NCI-H1930 (cell line): ENCODE measurements at places on chromosomes 16 and 17.

DNA sequence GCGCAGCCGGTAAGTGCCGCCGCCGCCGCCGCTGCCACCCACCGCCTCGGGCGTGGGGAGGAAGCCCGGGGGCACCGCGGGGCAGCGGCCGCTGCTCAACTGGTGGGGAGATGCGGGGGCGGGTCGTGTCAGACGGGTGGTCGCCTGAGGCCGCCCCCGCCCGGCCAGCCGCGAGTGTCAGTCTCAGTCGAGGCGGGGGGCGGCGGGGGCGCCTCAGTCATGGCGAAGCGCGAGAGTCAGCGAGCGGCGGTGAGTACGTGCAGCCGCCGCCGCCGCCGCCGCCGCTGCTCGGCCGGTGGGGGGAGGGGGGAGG lies 76.2 kb downstream of the CHD9 start:
- DNase-seq: no peak

DNA sequence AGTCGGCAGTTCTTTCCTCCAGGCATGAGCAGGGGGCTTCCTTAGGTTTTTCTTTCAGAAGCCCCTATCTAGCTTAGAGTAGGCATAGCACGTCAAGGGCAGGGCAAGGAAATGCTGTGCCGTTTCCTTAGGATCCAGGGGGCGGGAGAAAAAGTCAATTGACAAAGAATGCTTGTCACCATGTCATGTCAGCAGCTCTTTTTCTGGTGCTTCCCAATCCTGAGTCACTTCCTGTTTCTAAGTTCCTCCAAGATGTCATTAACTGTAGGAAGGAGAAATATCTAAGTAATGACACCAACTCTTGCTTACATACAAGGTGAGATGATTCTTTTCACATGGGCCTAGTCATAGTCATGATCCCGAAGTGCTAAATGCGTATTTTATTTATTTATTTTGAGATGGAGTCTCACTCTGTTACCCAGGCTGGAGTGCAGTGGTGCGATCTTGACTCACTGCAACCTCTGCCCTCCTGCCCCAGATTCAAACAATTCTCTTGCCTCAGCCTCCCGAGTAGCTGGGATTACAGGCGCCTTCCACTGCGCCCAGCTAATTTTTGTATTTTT lies 35.2 kb downstream of the GJC1 start:
- no peak for DNase-seq

GRCh38 chr16:15553313-15554088 lies 89.5 kb downstream of the MARF1 start:
- DNase-seq: no peak

GRCh38 chr17:27631897-27632725 lies 1.1 kb downstream of the LGALS9 start:
- no peak for DNase-seq

GRCh38 chr16:68980695-68981315 lies 124.6 kb upstream of the HAS3 start:
- no peak for DNase-seq

DNA sequence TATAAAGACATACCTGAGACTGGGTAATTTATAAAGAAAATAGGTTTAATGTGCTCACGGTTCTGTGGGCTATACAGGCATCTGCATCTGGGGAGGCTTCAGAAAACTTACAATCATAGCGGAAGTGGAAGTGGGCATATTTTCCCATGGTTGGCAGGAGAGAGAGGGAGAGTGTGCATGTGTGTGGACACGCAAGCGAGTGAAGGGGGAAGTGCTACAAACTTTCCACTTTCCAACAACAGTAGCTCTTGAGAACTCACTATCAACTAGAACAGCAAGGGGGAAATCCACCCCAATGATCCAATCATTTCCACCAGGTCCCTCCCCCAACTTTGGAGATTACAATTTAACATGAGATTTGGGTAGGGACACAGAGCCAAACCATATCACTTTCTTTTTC lies 11.1 kb downstream of the TAOK1 start:
- DNase-seq: no peak

DNA sequence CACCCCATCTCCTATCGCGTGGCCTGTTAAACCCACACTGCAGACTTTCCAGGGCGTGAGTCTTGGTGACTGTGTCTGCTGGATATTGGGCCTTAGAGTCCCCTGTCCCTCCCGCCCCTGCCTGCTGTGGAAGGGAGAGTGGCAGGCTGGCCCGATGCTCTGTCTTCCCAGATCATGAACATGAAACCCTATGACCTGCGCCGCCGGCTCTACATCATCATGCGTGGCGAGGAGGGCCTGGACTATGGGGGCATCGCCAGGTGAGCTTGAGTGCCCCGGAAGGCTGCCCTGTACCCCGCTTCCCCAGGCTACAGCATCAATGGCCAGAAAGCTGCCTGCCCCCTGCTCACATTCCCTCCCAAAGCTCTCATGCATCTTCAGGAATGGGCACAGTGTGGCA lies 19.5 kb upstream of the CLEC18A start:
- no peak for DNase-seq

GRCh38 chr17:63480192-63480784 lies 3.4 kb downstream of the ACE start:
- no peak for DNase-seq

DNA sequence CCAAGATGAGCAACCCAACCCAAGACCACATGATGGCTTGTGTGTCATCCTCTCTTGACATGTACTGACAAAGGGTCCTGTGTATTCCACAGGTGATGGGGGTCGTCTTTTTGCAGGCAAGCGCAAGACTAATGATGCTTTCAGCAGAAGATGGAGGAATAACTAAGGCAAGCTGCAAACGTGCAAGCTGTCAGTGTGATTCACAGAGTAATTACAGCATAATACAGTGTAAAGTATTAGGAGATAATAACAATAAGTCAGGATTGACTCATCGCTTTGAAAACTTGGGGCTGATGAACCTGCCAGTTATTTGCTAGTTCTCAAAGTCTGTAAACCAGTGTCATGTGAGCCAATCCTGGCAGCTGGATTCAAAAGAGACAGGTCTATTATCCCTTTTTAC lies 41.6 kb upstream of the ASIC2 start:
- DNase-seq: no peak

GRCh38 chr17:36885153-36885735 lies 52.0 kb upstream of the LHX1 start:
- DNase-seq: no peak

GRCh38 chr17:33709881-33710280 lies 416.8 kb upstream of the ASIC2 start:
- DNase-seq: no peak

DNA sequence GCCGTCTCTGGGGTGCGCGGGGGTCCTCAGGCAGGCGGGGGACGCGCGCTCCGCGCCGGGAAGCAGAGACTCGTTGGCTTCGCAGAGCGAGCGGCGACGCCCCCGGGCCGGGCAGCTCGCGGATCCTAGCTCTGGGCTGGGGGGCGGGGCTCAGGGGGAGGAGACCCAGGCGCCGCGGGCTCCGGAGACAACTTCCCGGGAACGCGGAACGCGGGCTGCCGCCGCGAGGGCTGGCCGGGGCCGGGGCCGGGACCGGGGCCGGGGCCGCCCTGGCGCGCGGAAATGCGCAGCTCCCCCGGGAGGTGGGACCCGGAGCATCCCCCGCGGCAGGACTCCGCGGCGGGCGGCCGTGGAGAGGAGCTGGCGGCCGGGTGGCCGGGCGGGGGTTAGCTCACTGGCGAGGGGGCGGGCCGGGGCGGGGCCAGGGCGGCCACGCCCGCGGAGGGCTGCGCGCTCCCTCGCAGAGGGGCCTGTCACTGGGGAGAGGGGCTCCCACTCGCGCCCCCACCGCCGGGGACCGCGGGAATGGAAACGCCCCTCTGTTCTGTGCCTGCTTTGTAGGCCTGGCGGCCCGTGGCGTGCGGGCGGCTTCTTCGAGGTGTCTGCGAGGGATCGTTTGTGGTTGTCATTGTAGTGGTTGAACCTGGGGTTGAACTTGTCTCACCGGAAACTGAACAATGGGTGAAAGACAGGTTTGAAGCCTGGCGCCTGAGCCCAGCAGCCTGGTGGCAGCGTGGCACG lies at the start of gene GAS7:
TSS of gene GAS7 (minus strand) at position 98 of the 741 bp plus-strand sequence.
- no peak for DNase-seq

DNA sequence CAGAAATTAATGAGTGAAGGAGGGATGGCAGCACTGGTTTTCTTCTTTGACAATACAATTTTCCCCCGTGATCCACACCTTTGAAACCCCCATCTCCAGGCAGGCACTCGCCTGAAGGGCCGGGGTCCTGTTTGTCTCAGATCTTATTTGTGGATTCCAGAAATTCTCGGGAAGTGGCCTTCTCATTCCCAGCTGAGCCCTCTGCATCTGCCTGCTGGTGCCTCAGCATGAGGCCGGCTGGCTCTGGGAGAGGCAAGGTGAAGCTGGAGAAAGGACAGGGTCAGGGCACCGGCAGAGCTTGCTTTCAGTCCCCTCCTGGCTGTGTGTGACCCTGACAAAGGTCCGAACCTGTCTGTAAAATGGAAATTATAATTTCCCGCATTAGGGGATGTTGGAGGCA lies 35.8 kb upstream of the C1QL1 start:
- no peak for DNase-seq

GRCh38 chr17:42288803-42289610 lies 709 bp downstream of the STAT5A start:
- no peak for DNase-seq

DNA sequence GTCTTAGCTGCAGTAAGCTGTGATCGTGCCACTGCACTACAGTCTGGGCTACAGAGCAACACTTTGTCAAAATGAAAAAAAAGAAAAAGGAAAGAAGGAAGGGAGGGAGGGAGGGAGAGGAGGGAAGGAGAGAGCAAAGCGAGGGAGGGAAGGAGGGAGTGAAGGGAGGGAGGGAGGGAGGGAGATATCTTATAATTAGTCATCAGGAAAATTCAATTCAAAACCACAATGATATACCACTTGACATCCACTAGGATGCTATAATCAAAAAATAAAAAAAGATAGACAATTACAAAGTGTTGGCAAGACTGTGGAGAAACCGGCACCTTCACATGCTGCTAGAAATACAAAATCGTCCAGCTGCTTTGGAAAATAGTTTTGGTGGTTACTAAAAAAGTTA lies 93.8 kb downstream of the CDC27 start:
- no peak for DNase-seq

- DNase-seq: no peak
Observed at GRCh38 chr17:82391496-82392066, 20.0 kb downstream of the UTS2R start.

GRCh38 chr17:16997514-16998429 lies 25.9 kb upstream of the TNFRSF13B start:
- no peak for DNase-seq

GRCh38 chr17:14724770-14725169 lies 423.9 kb downstream of the HS3ST3B1 start:
- DNase-seq: no peak

- no peak for DNase-seq
Observed at GRCh38 chr16:75660726-75661302, 13.2 kb downstream of the TERF2IP start.

DNA sequence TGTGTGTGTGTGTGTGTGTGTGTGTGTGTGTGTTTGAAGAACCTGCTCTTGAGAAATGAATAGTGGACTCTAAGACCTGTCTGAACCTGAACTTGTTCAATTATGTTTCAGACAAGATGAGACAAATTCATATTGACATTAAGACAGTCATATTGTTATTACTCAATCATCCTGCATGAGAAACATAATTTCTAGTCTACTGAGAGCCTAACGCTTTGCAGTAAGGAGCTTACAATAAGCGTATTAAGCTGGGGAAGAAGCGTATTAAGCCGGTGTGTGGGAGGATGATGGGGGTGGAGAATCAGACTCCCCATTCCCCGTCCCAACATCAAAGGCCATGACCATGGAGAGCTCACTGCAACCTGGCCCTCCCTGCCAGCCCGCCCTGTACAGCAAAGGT lies 22.4 kb upstream of the MNT start:
- DNase-seq: no peak

DNA sequence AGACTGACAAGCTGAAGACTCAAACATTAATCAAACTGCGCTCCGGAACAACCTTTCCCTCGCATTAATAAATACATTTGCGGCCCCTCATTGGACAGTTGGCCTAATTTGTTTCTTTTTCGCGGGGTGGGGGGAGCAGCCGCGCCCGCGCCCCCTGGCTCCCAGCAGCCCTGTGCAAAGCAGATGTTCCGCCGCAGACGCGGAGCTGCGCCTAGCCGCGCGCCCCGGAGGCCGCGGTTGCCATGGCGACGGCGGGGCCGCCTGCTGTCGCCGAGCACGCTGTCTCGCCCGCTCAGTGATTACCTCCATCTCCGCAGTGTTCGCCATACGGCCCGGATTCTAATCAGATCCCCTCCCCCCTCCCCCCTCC lies 25.5 kb downstream of the COPZ2 start:
- peak; percentile 77 for DNase-seq

GRCh38 chr17:30530346-30531025 lies 53.3 kb downstream of the GOSR1 start:
- DNase-seq: no peak

DNA sequence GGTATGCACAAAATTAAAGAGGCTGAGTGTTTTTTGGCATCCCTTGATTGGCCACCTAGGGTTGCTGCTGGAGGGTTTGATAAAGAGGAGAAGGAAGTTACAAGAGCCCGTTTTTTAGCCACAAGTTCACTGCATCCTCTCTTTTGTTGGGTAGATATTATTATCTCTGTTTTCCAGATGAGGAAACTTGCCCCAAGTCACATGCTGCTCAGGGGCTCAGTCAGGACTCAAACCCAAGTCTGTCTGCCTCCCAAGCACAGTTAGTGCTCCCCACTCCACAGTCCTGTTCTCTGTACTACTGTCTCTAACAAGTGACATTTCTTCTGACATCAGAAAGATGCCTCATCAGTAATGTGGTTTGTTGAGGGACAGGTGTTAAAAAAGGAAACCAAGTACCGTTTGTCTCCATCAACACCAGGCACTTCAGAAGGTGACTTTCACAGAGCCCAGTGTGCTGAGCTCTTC lies 1.4 kb downstream of the NT5M start:
- DNase-seq: no peak

DNA sequence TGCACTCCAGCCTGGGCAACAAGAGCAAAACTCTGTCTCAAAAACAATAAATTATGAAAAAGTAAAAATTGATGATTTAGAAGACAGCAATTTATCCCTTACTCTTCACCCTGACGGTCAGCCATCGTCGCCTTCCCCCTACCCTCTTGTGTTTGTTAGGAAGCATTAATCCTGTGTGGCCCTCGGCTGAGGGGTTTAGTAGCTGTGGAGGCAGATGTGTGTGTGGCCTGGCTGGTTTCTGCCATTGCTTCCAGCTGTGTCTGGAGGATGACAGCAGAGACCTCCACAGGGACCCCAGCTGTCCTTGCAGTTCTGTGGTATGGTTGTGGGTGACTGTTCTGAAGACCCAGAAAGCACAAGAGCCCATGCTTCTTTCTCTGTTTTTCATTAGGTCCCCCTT lies 25.9 kb downstream of the DBNDD1 start:
- no peak for DNase-seq
